ENCODE measurements at places on chromosomes 7 and 10. TPM values are rescaled to one million over a fixed set of nuclear protein-coding genes. Genes with fewer than 3 reads are reported as not detected.

HOXA4 gene
- polyA plus RNA-seq: 34.5 TPM

CFAP43 gene
- polyA plus RNA-seq: 0.49 TPM

SEC61A2 gene
- 11.0 TPM for polyA plus RNA-seq

SFRP4 gene
- polyA plus RNA-seq: 25.5 TPM

EN2 gene
- 1.1 TPM for polyA plus RNA-seq

KCNMA1 gene
- polyA plus RNA-seq: 19.9 TPM

CALHM3 gene
- polyA plus RNA-seq: not detected

AGBL3 gene
- 1.9 TPM for polyA plus RNA-seq

THSD7A gene
- polyA plus RNA-seq: 4.1 TPM
